Activated CD4-positive, alpha-beta memory T cell treated with anti-CD3 and anti-CD28 coated beads, Interleukin-2, amount 10 ng/mL, durations not matched to agents 7 days and 5 days (primary cell): ENCODE measurements at places on chromosomes 12 and 14. TPM values are rescaled to one million over a fixed set of nuclear protein-coding genes. Genes with fewer than 3 reads are reported as not detected.

GRCh38 chr12:41476499-41477439, 288.6 kb downstream of the PDZRN4 start:
- no peak overlapping the region for H3K27ac ChIP-seq
- H3K27me3 ChIP-seq: no peaks in the 10 kb centered on the region
- no peak overlapping the region for H3K4me3 ChIP-seq
- H3K36me3 ChIP-seq: no peaks in the 10 kb centered on the region
- DNase-seq: no peak

DNA sequence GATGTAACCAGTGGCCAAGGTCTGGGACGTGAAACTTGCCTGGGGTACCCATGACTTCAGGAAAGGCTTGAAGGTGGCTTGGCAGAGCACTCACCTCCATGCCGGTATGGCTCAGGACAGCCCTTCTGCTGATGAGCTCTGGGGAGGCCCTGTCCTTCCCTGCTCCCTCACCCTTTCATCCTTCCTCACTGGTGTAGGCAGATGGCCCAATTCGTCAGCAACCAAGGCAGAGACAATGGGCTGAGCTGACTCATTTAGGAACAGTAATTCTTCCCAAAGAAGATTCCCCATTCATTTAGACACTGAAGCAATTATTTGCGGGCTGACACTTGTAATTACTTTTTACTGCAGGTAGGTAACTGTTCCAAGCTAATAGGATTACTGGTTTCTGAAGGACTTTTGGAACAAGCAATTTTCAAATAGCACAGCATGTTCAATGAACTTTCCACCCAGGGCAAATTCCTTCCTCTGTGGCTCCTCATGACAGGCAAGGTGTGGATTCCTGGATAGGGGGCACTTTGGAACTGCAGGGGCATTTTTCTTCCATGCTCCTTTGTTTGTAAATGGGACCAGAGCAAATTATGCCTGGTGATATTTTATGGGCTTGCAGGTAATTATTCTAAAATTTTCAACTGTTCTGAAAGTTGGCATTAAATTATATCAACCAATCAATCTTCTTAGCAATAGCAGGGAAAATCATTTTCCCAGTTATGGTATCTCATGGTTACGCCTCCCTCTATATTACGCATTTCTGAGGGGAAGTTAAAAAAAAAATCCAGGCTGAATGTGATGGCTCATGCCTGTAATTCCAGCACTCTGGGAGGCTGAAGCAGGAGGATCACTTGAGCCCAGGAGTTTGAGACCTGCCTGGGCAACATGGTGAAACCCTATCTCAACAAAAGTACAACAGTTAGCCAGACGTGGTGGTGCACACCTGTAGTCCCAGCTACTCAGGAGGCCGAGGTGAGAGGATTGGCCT, 24.1 kb upstream of the NRDE2 start:
- H3K4me3 ChIP-seq: no peak overlapping the region
- H3K36me3 ChIP-seq: no peaks in the 10 kb centered on the region
- no peaks in the 10 kb centered on the region for H3K4me1 ChIP-seq
- peaks cover 6% of the 10 kb centered on the region for H3K27me3 ChIP-seq
- DNase-seq: no peak
- no peak overlapping the region for H3K27ac ChIP-seq

The RNF212B gene
- total RNA-seq: not detected

The FOXG1 gene
- total RNA-seq: not detected

The HOXC11 gene
- total RNA-seq: not detected

- no peak overlapping the region for H3K27ac ChIP-seq
- H3K4me1 ChIP-seq: no peaks in the 10 kb centered on the region
- no peak overlapping the region for H3K4me3 ChIP-seq
- DNase-seq: no peak
Measured at GRCh38 chr12:5770727-5771126, 174.3 kb downstream of the ANO2 start.

DNA sequence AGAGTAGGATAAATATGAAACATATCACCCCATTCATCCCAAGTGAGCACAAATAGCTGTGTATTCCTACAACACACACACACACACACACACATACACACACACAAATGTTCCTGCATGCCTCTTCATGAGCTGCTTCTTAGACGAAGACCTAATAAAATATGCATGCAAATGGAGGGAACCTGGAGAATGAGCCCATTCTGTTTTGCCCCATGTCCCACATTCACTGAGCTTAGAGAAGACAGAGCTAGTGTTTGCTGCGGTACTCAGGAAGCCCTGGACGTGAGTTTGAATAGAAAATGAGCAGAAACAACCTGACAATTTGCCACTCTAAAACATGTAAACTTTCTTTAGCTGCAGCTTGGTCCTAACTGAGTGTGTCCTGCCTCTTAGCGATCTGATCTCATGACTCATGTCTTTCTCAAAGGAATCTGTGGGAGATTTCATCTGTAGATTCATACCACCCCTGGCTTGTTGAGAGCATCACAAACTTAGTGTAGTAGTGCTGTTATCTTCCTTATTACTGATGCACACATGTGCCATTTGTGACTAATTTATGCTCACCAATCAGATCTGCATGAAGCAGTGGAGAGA, 86.8 kb downstream of the ITPR2 start:
- H3K27me3 ChIP-seq: no peaks in the 10 kb centered on the region
- no peaks in the 10 kb centered on the region for H3K36me3 ChIP-seq
- DNase-seq: no peak
- H3K27ac ChIP-seq: no peak overlapping the region
- no peak overlapping the region for H3K4me3 ChIP-seq
- peaks cover 45% of the 10 kb centered on the region for H3K4me1 ChIP-seq

The GYS2 gene
- not detected for total RNA-seq

GRCh38 chr14:67413806-67414769, 2.1 kb upstream of the PLEK2 start:
- peaks cover 14% of the 10 kb centered on the region for H3K4me1 ChIP-seq
- H3K4me3 ChIP-seq: no peak overlapping the region
- H3K27ac ChIP-seq: no peak overlapping the region

DNA sequence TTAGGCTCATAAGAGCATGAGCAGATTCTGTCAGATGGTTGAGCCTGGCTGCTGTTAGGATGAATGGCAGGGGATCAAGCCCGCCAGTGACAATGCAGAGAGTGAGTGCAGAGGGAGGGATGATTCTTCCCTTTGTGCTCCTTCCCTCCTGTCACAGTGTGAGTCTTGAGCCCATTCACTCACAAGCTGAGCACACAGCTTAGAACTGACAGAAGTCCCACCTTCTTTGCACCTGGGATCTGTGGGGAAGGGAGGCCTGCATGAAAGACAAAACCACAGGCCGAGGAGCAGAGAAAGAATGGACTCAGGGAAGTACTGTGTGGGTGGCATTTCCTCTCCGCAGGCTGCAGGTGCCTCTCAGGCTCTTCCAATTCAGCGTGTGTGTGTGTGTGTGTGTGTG, 160.6 kb downstream of the KCNA5 start:
- H3K36me3 ChIP-seq: no peaks in the 10 kb centered on the region
- H3K27ac ChIP-seq: no peak overlapping the region
- no peak overlapping the region for H3K4me3 ChIP-seq
- no peaks in the 10 kb centered on the region for H3K4me1 ChIP-seq
- H3K27me3 ChIP-seq: no peaks in the 10 kb centered on the region

DNA sequence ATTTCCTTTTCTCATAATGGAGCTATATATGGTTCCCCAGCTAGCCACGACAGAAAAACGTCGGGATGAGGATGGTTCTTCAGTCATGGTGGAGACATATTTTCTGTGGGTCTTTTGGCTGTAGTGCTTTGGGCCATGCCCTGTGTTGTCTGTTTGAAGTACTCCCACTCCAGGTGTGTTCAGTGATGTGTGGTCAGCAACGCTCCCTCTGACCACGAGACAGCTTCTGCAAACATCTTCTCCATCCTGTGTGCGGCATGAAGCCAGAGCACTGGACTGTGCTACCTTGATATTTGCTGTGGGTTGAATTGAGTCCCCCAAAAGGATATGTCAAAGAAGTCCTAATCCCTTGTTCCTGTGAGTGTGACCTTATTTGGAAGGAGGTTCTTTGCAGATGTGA, 931.2 kb downstream of the NRXN3 start:
- no peak for DNase-seq
- H3K27ac ChIP-seq: no peak overlapping the region
- H3K4me3 ChIP-seq: no peak overlapping the region
- H3K27me3 ChIP-seq: no peaks in the 10 kb centered on the region
- no peaks in the 10 kb centered on the region for H3K4me1 ChIP-seq

- no peak overlapping the region for H3K4me3 ChIP-seq
- no peaks in the 10 kb centered on the region for H3K36me3 ChIP-seq
- no peak overlapping the region for H3K27ac ChIP-seq
- no peaks in the 10 kb centered on the region for H3K4me1 ChIP-seq
- H3K27me3 ChIP-seq: no peaks in the 10 kb centered on the region
- DNase-seq: no peak
Measured at GRCh38 chr12:40892528-40892927, 200.3 kb downstream of the CNTN1 start.

The SSTR1 gene
- not detected for total RNA-seq

DNA sequence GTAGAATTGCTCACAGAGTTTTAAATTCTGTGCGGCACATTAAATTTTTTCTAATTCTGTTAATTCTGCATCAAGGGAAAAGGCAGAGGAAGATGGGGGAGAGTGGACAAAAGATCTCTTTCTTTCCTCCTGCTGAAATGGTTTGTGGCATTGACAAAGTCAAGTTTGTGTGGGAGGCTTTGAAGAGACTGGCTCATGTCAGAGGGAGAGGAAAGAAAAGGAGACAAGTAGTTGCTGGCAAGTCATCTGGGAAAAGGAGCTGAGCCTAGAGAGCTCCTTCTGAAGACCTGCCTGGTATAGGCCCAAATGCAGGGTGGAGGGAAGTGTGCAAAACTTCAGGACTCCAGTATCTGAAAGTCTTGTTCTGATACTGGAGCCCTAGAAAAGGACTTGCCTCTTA, 36.3 kb downstream of the TTLL5 start:
- no peak for DNase-seq
- no peaks in the 10 kb centered on the region for H3K4me1 ChIP-seq
- H3K36me3 ChIP-seq: peaks cover 40% of the 10 kb centered on the region
- H3K27ac ChIP-seq: no peak overlapping the region
- no peak overlapping the region for H3K4me3 ChIP-seq
- no peaks in the 10 kb centered on the region for H3K27me3 ChIP-seq

The CABP1 gene
- total RNA-seq: 0.25 TPM

- no peaks in the 10 kb centered on the region for H3K27me3 ChIP-seq
- H3K4me3 ChIP-seq: peak overlapping the region; percentile 94
- peaks cover 31% of the 10 kb centered on the region for H3K4me1 ChIP-seq
- H3K36me3 ChIP-seq: peaks cover 76% of the 10 kb centered on the region
- peak; percentile 32 for DNase-seq
- peak overlapping the region; percentile 96 for H3K27ac ChIP-seq
Measured at GRCh38 chr12:12724421-12725085, 7.4 kb downstream of the CDKN1B start.

The LRRIQ1 gene
- total RNA-seq: not detected

GRCh38 chr12:6457220-6457945, 5.5 kb downstream of the TAPBPL start:
- no peak for DNase-seq
- peaks cover 86% of the 10 kb centered on the region for H3K36me3 ChIP-seq
- no peak overlapping the region for H3K4me3 ChIP-seq
- no peak overlapping the region for H3K27ac ChIP-seq
